Fibroblast of upper back skin (primary cell): ENCODE measurements at places on chromosomes 6 and 20.

DNA sequence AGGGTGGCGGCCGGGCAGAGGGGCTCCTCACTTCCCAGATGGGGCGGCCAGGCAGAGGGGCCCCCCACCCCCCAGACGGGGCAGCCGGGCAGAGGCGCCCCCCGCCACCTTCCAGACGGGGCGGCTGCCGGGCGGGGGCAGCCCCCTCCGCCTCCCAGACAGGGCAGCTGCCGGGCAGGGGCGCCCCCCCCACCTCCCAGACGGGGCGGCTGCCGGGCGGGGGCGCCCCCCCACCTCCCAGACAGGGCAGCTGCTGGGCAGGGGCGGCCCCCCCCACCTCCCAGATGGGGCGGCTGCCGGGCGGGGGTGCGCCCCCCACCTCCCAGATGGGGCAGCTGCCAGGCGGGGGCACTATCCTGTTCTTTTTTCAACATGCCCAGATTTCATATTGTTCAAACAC is 78.2 kb upstream of the DST start:
- no peak for DNase-seq

- peak; percentile 63 for DNase-seq
Measured at GRCh38 chr6:70563530-70563929, 3.2 kb upstream of the SDHAF4 start.

GRCh38 chr6:83429857-83430610 is 817 bp downstream of the ME1 start:
- peak; percentile 34 for DNase-seq

- DNase-seq, result no peak
Measured at GRCh38 chr6:63813566-63814120, 178.0 kb downstream of the PHF3 start.

DNA sequence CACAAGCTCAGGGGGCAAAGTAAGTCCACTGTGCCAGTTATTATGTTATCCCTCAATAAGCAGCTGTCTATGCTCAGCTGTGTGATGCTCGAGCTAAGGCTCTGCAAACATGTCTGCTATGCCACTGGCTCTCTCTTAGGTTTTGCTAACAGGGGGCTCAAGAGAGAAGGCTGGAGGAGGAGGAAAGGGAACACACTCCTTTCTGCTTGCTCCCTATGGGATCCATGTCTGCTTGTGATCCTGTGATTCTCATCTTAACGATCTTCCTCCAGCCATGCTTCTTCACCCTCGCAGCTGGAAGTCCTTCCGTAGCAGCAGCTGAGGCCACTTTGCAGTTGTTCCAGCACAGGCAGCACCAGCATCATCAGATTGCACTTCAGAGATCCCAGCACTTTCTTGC is 37.0 kb upstream of the IGF2R start:
- no peak for DNase-seq

DNA sequence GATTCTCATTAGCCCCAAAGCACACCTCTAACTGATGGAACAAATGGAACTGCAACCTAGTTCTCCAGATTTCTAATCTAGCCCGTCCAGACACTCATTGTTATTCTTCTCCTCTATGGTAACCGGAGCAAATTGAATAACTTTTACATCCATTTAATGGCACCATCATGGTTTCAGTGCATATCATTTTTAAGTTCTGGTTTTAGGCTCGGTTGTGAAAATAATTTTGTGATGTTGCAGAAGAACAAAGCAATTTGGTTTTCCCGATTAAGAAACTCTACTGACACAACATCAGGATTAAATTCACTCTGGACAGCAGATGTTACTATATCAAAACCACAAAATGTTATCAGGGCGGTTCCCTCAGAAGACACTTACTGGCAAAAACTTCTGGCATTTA is 42.5 kb upstream of the HBS1L start:
- no peak for DNase-seq

GRCh38 chr6:1971612-1972011 is 273.8 kb downstream of the GMDS start:
- no peak for DNase-seq

- no peak for DNase-seq
Measured at GRCh38 chr20:858011-858410, 24.5 kb downstream of the FAM110A start.

DNA sequence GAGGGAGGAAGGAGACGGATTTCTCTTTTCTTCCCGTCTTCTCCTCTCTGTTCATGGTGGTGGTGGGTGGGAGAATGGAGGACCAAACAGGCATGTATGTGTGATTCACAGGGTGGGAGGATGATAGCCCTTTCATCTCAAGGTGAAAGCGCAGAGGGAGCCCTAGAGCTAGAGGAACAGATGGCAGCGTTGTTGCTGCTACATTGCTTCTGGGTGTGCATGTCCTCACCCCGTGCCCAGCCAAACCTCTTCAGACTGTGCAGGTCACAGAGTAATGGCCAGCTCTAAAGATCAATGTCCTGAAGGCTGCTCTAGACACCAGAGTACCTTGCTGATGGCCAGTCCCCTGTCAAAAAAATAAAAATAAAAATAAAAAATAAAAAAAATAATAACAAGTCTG is 301.8 kb downstream of the TBC1D7 start:
- DNase-seq, result no peak

GRCh38 chr6:144321839-144322591 is 36.9 kb downstream of the UTRN start:
- DNase-seq, result peak; percentile 55

GRCh38 chr6:128492386-128492785 is 28.0 kb downstream of the PTPRK start:
- DNase-seq, result no peak

- DNase-seq, result no peak
Measured at GRCh38 chr6:56382416-56382940, 135.1 kb upstream of the COL21A1 start.

GRCh38 chr6:113281431-113281830 is 575.7 kb upstream of the MARCKS start:
- DNase-seq, result peak; percentile 37

DNA sequence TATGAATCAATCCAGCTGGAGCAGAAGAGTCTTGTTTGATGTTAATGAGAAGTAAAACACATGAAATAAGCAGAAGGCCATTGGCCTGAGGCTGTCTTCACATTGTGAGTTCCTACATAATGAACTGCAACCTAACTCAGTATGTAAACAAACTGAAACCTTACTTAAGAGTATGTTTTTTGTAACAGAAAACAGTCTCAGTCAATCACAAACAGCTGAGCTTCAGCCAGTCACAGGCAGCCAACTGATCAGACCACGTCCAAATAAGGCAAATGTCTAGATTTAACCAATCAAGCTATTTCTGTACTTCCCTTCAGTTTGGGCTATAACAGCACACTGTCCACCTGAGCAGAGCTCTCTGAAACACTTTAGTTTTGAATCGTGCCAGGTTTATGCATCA is 234.7 kb downstream of the TRDN start:
- DNase-seq, result no peak

DNA sequence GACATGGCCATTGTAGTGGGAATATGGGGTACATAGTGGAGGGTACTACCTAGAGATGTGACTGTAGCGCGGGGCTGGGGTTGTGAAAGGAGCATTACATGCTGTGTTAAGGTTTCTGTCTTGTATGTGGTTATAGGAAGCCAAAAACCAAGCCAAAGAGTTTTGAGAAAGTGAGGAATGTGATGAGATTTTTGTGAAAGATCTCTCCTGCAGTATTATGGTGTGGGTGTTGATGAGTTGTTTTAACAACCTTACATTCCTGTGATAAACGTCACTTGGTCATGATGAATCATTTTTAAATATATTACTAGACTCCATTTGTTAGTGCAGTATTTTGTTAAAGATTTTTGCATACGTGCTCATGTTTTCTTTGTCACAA is 48.9 kb downstream of the ZFAND3 start:
- peak; percentile 78 for DNase-seq

DNA sequence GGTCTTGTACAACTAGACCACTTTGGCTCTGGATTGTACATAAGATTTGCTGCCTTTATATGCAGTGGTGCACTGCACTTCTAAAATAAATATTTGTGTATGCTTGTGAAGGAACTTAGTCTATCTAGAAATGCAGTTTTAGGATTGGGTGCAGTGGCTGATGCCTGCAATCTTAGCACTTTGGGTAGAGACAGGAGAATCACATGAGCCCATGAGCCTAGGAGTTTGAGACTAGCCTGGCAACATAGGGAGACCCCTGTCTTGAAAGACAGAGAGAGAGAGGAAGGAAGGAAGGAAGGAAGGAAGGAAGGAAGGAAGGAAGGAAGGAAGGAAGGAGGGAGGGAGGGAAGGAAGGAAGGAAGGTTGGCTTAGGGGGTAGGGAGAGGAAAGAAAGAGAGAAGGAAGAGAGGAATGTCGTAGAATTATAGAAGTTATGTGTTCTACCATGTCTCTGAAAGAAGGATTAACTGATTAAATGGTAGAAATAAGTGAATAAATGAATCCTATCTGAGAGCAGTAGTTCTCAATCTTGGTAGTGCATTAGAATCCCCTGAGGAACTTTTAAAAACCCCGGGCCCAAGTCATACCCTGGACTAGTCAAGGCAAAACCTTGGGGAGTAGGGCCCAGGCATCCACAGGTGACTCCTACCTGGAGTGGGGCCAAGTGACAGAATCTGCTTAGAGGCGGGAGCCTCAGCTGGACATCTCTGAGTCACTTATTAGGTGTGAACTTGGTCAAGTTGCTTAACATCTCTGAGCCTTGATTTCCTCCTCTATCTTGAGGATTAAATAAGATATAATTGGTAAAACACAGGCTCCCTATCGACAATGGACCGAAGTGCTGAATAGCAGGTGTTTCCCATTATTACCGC is 130.3 kb downstream of the ZNF217 start:
- DNase-seq, result no peak

DNA sequence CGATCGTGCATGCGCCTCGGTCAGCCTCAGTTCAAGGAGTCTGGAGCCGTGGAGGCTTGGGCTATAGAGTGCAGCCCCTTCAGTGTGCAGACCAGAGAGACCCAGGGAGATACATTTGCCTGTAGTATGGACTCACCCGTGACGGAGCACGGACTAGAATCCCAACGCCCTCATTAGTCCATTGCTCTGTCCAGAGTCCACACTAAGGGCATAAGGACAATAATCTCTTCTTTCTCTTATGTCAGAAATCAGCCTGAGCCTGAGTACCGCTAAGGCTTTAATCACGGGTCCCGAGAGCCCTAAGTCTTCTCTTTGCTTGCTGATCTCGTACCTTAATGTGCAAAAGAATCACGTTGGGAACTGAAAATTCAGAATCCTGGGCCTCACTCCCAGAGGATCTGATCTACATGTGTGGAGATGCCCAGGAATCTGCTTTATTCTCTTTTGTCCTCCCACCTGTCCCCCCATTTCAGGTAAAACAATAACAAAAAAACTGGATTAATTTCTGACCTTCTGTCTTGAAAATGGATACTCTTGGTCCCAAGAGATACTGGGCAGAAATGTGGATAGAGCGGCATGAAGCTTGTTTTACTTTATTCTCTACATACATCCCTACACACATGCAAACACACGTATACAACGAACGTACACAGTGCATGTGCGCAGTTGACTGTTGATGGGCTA is 671 bp downstream of the BPHL start:
- DNase-seq, result peak; percentile 18

DNA sequence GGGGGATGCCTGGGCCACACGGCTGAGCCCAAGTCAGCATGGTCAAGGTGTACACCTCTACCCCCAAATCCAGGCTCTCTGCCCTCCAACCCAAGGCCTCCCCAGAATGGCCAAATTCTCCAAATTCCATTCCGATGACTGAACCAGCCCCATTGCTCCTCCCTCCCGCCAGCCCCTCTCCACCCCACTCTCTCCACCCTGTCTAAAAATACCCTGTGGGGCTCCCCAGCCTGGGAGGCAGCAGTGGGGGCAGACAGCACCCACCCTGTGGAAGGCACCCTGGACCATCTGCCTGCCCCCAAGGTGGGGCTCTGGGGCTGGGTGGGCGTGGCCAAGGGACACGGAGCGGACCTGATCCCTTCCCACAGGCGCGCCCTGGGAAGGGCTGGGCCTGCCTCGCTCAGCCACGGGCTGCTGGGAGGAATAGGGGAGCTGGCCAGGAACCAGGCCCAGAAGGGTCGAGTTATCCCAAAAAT is 11.4 kb downstream of the TEAD3 start:
- DNase-seq, result peak; percentile 80

GRCh38 chr6:52361414-52361944 is 472 bp upstream of the PAQR8 start:
- DNase-seq, result no peak

- no peak for DNase-seq
Measured at GRCh38 chr6:46407776-46408530, 83.3 kb downstream of the RCAN2 start.

DNA sequence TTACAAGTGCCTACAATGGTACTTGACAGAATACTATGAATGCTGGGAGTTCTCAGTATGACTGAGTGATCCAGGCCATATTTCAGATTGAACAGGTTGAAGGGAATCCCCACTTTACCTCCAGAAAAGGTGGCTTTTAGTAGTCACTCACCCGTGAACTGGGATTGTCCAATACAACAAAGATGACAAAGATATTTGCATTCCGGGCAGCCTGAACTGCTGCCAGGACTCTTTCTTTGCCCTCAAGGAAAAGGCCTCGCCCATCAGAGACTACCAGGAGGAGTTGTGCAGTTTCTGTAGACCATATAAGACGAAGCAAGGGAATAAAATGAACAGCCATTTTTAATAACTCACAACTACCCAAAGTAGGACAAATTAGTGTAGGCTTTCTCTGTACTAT is 6.3 kb upstream of the LYRM2 start:
- DNase-seq, result no peak

GRCh38 chr6:16391451-16391912 is 153.1 kb downstream of the GMPR start:
- peak; percentile 31 for DNase-seq

DNA sequence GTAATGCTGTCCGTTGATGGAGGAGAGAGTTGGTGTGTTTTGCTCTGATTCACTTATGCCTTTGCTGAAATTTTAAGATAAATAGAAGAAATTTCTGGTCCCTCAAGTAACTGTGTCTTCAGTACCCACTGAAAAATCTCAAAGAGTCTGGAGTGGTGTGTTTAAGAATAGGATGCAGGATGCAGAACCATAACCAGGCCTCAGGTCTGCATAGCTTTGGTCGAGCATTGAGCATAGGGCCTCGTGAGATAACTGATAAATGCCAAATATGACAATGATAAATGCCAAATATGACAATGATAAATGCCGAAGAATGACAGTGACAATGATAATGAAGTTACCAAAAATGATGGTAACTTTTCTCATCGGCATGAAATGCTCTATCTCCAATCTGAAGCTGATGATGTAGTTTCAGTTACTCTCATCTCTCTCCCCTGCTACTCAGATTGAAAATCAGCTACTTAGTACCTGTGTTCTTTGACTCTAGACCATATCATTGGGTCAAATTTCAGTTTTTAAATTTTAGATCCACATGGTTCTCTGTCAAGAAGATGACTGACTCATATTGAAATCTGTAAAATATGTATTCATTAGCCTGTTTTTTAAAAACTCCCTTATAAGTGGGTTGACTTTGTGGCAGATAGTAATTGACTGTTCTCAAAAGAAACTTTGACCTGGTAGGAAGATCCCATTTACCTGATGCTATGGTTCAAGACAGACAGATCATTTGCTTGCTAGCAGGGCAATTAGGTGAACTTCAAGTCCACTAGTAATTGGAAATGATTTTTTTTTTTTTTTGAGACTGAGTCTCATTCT is 96.6 kb downstream of the SLC16A10 start:
- no peak for DNase-seq

- DNase-seq, result no peak
Measured at GRCh38 chr6:21386744-21387143, 206.8 kb upstream of the SOX4 start.
